ENCODE measurements at places on chromosomes 7 and 10.
A peak's percentile ranks its signal among the peaks of the same experiment; 100 is the strongest.

DNA sequence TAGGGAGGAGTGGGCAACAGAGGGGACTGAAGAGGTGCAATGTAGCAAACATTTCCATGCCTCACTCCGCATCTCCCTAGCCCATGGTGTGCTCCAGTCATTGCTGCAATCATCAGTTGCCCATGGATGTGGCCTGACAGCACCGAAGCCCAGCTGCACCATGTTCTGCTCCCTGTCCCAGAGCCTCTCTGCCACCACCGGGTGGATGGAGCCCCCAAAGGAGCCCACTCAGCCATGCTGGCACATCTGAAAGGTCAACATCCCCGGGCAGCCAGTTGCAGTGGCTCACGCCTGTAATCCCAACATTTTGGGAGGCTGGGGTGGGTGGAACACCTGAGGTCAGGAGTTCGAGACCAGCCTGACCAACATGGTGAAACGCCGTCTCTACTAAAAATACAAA, 336.4 kb upstream of the ZMIZ1 start:
- no peak for DNase-seq

DNA sequence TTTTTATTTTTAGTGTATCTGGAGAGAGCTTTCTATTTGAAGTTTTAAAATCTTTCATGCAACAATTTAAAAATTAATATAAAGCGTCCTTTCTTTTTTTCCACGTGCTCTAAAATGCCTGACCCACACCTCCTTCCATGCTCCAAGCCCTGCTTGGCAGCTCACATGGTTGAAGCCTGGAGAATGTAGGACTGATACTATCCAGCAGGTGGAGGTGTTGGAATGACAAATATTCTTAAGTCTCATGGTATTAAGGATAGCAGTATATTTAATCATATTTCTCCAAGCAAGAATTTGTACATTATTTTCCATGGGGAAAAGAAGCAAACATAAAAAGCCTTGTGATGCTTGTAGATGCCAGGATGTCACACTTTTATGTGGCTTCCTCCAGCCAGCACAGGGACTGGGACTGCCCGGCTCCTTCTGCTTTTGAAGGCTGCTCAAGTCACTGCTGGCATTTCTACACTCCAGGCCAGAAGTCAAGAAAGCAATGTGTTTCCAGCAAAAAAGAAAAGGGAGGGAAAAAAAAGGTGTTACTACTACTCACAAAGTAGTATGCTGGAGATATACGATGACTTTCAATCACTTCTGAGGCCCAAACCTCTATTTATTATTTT, 49.7 kb downstream of the BZW2 start:
- peak; percentile 72 for DNase-seq

DNA sequence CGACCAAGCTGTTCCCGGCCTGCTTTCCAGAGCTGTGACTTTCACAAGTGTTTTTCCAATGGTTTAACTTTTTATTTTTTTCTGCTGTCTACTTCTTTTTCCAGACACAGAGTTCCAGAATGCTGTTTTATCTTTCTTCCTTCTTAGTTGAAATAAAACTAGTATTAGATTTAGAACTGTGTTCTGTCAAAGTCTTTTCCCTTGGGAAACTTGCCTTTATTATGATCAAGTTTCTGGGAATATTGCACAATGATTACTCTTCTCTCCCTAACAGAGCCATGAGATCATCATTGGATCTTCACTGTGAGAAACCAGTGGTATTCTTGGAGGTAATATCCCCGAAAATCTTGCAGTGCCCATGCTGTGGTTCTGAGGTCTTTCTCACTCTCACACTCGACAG, 104.9 kb upstream of the KCND2 start:
- peak; percentile 80 for DNase-seq

- DNase-seq: no peak
Observed at GRCh38 chr10:110009736-110010475, 2.1 kb downstream of the ADD3 start.

- DNase-seq: no peak
Observed at GRCh38 chr10:31669357-31669756, 259.3 kb downstream of the ARHGAP12 start.

GRCh38 chr7:100830396-100830795, 3.1 kb upstream of the EPHB4 start:
- DNase-seq: no peak

GRCh38 chr7:6508950-6509349, 42.3 kb downstream of the GRID2IP start:
- no peak for DNase-seq

- DNase-seq: no peak
Observed at GRCh38 chr10:71978476-71978875, 14.3 kb downstream of the CHST3 start.

- no peak for DNase-seq
Observed at GRCh38 chr10:38102880-38103279, 8.7 kb downstream of the ZNF37A start.

- DNase-seq: no peak
Observed at GRCh38 chr10:60086862-60087261, 180.5 kb upstream of the CCDC6 start.

- DNase-seq: no peak
Observed at GRCh38 chr7:122651451-122651850, 47.5 kb downstream of the RNF133 start.

GRCh38 chr7:1369916-1370657, 89.2 kb downstream of the MICALL2 start:
- DNase-seq: no peak

GRCh38 chr7:71752171-71752935, 620.4 kb downstream of the GALNT17 start:
- no peak for DNase-seq

- DNase-seq: peak; percentile 11
Observed at GRCh38 chr7:110522761-110523200, 568.1 kb upstream of the LRRN3 start.

- DNase-seq: peak; percentile 79
Observed at GRCh38 chr10:70832852-70833528, 17.2 kb downstream of the SGPL1 start.

DNA sequence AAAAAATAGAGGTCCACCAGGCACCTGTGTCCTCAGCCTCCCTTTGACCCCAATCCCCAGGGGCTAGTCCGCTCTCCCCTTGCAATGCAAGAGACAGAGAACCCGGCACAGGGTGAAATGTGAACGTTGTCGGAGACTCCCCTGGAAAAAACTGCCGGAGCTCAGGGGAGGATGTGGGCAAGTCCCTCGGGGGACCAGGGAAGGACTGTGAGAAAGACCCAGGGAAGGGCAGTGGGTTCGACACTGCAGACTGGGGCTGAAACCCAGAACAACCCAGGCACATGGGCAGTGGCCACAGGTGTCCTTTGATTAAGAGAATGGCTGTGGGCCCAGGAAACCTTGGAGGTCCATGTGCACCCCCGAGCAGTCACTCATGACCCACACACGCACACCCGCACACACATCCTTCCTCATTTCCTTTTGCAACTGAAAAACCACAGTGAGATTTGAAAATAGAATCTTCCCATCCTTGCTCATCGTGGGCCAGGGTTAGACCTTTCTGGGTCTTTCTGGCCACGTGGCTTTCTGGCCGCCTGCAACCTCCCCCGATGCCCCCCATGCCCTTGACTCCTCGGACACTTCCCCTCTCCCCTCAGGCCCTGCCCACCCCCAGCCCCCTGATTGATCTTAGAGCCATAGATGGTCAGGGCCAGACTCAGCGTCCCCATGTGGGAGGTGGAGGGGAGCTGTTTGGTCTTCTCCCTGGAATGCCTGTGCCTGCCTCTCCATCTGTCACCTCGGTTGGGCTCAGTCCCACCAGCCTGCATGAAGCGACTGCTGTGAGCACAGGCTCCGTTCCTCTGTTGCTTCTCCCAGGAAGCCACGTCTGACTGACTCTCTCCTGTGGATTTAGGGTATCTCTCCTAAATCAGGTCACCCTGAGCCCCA, 7.9 kb downstream of the LAT2 start:
- DNase-seq: no peak

- no peak for DNase-seq
Observed at GRCh38 chr7:115724400-115725056, 306.0 kb downstream of the TFEC start.

DNA sequence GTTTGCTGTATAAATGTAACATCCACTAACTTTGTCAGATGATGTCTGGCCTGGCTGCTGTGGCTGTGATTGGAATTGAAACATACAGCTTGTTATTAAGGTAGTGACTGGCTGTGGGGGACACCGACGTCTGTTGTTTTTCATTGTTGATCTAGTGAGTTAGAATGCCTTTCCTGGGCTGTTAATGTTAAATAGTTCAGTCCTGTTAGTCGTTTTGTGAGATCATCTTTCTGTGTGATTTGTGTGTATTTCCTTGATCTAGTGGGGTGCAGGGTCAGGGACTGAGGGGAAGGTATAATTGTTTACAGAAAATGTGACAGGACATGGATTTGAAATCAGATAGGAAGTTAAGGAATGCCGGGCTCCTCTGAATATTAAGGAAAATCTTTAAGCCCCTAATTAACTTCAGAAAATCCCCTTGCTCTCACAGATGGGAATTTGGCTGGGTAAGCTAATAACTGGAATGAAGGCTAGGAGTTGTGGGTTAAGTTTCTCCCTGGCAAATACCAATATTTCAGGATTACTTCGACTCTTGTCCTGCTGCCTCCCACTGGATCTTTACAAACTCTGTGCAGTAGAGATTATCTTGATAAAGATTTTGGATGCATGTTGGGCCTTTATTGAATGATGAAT, 163.1 kb downstream of the AUTS2 start:
- DNase-seq: no peak
